ENCODE measurements at places on chromosomes 5 and 9.

DNA sequence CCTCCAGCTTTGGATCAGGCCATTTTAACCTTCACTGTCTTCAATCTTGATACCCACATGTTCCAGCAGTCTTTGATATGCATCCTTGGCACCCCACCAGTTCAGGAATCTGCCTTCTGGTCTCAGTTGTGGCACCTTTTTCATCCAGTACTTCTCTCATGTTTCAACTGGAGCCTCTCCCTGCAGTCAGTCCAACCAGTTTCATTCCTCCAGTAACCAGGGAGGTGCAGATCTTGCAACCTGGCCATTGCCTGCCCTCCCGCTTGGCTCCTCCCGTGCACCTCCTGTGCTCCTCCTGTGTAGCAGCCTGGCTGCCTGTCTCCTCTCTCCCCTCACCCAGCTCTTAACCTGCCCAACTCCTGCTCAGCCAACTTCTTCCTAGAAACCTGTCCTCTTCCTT is 20.2 kb downstream of the FUBP3 start:
- no peak for DNase-seq

DNA sequence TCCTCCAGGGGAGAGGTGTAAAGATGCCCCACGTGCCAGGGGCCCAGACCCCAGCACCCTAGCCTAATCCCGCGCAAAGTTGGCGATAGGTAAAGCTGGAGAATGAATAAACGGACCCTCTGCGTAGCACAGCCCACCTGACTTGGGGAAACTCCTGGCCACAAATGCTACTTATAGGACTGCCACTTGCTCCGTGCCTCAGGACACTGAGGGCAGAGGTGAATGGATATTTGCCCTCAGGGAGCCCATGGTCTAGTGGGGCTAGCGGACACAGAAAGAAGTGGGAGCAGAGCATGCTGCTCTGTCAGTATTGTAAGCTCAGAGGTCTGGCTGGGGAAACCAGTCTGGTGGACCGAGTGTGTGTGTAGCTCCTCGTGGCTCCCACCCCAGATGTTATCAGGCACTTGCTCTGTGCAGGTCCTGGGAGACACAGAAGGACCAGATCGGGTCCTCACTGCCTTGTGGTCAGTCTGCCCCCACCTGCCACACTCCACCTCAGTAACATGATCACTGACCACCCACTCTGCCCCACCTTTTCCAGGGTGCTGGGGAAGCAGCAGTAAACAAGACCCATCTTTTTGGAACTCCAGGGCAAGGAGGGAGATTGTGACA is 841 bp downstream of the GRK6 start:
- no peak for DNase-seq

- DNase-seq, result no peak
Observed at GRCh38 chr5:173320259-173320658, 8.0 kb downstream of the STC2 start.

- DNase-seq, result no peak
Observed at GRCh38 chr5:44246986-44247385, 142.2 kb downstream of the FGF10 start.

GRCh38 chr9:24500761-24501160 is 44.9 kb downstream of the IZUMO3 start:
- no peak for DNase-seq

DNA sequence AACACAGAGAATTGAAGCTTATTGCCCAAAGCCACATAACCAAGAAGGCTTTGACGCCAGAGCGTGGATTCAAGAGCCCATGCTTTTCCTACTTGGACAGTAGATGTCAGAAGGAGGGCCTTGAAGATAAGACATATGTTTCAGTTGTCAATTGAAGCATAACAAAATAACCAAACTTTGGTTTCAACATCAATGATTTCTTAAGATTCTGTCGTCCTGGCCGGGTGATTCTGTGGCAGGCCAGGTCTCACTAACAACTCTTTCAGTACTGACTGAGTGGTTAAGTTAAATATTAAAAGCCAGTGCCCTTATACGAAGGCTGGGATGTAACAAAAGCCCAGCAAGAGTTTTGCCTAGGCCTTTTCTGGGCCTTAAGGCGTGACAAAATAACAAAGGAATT is 94.0 kb downstream of the RCL1 start:
- no peak for DNase-seq

- no peak for DNase-seq
Observed at GRCh38 chr9:127136880-127137639, 14.6 kb upstream of the ANGPTL2 start.

GRCh38 chr9:71634752-71635151 is 133.6 kb downstream of the CEMIP2 start:
- no peak for DNase-seq

DNA sequence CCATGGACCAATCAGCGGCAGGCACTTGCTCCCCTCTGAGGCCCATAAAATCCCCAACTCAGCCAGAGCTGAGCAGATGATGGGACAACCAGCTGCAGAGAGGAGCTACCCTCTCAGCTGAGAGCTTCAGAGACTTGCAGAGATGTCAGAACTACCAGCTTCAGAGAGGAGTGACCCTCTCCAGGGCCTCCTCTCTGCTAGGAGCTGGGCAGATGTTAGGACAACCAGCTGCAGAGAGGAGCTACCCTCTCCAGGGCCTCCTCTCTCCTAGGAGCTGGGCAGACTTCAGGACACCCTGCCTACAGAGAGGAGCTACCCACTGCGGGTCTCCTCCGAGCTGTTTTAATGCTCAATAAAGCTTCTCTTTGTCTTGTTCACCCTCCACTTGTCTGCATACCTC is 3.0 kb upstream of the AUH start:
- DNase-seq, result no peak

DNA sequence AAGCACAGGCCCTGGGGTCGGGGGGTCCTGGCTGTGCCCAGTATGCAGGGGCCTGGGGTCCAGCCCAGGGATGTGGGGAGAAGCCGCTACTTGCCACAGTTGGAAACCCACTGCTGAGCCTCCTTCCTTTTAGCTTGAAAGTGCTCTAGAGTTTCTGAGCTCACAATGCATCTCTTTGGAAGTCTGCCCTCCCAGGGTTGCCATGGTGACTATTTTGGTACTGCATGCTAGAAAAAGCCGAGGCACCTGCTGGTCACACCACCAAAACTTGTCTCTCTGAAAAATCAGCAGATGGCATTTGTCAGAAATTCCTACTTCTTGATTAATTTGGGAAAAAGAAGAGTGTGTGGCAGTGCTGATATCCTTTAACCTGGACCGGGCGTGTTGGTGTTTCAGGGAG is 151.8 kb downstream of the SEC61B start:
- no peak for DNase-seq

GRCh38 chr5:97044052-97044451 is 98.4 kb downstream of the LIX1 start:
- DNase-seq, result no peak

DNA sequence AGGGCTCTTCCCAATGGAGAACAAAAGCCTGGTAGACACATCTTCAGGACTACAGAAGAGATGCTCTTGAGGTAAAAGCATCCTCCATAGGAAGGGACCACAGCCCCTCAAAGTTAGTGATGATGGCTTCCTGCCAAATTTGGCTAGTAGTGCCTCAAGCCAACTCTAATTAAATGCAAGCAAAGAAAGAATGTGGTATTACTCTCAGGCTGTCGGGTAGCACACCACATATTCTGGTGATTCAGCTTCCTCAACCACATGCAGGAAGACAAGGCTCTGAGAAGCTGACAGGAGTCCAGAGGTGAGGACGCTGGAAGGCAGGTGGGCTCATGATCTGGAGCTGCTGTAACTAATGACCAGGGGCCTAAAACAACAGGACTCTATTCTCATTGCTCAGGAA is 37.2 kb upstream of the S1PR3 start:
- DNase-seq, result no peak

DNA sequence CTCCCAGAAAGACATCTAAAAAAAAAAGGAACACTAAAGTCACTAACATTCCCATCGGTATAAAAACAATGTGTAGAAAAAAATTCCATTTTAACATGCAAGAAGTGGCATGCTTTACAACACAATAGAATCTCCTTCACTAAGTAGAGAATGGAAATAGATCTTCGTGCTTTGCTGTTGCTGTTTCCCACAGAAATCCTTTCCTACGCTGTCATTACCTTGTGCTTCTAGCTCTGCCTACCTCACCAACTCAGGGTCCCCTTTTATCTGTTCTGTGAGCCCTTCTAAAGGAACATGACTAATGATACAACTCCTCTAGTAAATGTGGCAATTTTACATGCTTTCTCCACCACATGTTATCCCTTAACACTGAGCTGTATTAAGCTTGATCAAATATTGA is 202.9 kb downstream of the MCTP1 start:
- DNase-seq, result no peak

DNA sequence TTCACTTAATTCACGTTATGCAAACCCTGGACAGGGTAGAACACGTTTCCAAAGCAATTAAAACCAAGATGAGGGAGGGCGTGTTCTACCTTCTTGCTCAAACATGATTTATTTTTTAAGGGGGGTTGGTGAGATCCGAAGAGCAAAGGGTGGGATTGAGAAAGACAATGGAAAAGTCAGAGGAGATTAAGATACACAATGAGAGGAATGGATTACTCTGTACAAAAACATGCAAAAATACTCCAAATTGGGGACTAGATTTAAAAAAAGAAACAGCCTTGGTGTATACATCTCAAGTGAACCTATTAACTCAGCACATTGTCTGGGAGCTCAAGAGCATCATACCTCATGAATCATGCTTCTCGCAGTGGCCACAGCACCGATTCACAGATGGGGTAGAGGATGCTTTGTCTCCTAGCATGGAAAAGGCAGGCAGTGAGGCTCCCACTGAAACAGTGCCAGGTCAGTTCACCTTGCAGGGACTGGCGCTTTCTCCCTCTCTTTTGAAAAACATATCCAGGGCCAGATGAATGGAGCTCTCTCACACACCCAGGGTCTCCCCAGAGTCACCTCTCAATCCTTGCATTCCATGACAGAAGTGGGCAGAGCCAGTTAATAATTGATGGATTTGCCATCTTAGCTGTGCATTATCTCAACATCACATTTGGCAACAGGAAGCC is 459.7 kb downstream of the BNC2 start:
- no peak for DNase-seq

DNA sequence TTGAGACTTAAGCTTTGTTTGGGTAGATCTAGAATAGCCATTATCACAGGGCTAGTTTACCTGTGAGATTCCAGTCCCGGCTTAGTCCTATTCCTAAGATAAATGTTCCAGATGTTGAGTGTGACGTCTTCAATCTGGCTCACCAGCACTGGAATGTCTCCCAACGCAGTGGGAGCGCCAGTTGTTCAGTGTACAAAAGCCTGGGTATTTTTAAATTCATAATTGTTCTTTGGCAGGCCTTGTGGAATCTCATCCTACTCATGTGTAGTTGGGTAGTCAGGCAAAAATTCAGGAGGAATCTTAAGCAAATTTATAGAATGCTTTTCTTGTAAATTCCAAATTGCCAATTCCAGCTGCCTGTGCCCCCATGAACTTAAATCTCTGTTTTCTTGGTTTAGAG is 272.6 kb upstream of the KCNN2 start:
- no peak for DNase-seq

GRCh38 chr9:116059466-116059865 is 94.1 kb upstream of the PAPPA start:
- DNase-seq, result no peak

DNA sequence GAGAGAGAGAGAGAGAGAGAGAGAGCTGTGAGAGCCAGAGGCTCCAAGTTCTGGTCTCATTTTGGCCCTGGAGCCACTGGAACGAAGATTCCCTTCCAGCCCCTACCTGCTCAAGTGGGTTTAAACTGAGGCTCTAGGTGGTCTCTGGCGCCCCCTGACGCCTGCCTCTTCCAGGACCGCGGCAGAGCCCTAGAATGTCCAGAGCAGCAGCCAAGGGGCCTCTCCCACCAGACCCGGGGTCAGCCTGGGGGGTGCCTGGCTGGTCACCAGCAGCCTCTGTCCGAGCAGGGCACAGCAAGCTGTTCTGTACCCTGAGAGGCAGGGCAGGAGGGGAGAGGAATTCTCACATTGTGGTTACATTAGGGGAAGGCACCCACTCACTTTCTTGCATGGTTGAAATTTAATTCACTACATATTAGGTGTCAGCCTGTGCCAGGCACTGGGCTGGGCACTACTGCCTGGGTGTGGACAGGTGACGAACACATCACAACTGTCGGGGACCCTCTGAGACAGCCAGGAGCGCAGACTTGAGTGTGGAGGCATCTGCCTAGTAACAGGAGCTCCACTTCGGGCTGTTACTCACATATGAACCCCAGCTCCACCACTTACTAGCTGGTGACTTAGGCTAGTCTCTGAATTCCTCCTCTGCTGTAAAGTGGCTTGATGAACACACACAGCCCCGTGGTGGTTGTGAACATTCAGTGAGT is 44.5 kb downstream of the AMBP start:
- DNase-seq, result no peak

DNA sequence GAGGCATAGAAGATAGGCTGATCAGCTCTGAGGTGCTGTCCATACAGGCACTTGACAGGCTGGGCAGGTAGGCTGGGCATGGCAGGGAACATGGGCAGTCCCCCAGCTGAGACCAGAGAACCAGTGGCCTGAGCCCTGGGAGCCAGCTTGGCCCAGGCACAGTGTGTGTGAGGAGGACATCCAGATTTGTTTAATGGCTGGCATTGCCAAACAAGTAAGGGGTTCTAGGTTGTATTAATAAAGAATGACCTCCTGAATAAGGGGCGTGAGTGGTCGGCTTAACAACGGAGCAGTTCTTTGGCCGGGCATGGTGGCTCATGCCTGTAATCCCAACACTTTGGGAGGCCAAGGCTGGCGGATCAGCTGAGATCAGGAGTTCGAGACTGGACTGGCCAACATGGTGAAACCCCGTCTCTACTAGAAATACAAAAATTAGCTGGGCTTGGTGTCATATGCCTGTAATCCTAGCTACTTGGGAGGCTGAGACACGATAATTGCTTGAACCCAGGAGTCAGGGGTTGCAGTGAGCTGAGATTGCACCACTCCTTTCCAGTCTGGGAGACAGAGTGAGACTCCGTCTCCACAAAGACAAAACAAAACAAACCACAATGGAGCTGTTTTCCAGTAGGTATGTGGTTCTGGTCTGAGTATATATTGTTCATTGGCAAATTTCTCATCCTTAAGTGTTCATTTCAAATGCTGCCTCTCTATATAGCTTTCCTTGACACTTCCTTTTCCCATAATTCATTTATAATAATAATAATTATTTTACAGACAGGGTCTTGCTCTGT is 56.2 kb downstream of the ANGPTL2 start:
- DNase-seq, result no peak

GRCh38 chr5:110768138-110768860 is 29.5 kb downstream of the SLC25A46 start:
- DNase-seq, result no peak

DNA sequence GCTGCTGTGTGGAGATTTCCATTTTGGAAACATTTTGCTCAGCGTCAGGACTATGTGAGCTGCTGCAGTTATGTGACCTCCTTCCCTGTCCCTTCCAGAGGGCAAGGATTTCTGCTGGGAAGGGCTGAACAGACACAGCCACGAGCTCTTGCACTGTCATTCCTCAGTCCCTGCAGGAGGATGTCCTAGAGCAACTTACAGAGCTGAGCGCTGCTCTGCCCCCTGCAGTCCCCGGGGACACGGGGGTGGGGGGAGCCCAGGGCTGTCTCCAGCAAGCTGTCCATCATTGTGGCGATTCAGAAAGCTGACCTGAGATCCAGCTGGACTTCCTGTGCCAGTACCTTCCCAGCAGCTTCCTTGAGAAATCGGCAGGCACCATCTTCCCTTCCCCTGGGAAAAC is 28.0 kb upstream of the MAP1B start:
- DNase-seq, result no peak
